ENCODE measurements at places on chromosomes 6 and 20. TPM values are rescaled to one million over a fixed set of nuclear protein-coding genes. Genes with fewer than 3 reads are reported as not detected.

DNA sequence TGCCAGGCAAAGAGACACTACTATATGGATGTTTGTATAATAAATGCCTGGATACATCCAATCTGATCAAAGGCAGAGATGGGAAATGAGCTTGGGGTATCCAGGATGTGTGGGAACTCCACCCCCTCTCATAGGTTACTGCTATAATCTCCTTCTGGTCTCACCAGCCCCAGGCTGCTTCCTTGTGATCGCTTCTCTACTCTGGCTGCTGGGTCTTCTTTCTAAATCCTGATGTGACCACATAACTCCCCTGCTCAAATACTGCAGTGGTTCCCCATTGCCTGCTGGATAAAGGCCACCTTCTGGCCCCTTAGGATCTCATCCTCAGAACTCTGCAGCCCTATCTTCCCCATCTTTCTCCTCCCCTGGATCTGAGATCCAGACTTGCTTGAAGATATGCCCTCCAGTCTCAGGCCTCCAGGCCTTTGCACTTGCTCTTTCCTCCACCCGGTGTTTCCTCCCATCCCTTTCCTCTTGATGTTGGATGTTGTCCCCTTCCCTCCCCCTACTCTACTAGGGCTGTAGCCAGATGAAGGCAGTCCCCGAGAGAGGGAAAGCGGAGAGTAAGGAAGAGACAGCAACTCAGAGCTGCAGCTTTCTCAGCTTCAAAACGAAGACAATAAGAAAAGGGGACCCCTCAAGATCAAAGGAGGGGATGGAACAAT, 828 bp upstream of the XKR7 start:
- DNase-seq: no peak

DNA sequence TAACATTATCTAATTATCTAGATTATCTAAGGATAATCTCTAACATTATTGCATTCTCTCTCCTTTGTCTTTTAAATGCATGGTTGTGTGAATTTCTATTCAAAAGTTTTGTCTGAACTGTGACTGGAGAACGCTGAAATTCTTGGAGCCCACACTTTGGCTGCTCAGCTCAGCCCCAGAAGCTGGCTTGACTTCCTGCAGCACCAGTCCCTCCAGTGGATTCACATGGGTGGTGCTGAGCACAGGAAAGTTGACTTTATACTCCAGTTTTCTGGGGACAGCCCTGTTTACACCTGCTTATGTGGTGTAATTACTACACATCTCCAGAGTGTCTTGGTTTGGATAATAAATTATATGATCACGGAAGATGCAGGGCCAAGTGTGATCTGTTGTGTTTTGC, 255.1 kb upstream of the NOX3 start:
- no peak for DNase-seq

- DNase-seq: no peak
Measured at GRCh38 chr20:25207960-25208534, 12.5 kb downstream of the ENTPD6 start.

GRCh38 chr20:12358655-12359009, 440.9 kb downstream of the BTBD3 start:
- no peak for DNase-seq

NOX3 gene
- polyA plus RNA-seq: 2.4 TPM

EPHA7 gene
- 44.0 TPM for polyA plus RNA-seq
